Calu3 (cell line): ENCODE measurements at places on chromosomes 4 and X.

DNA sequence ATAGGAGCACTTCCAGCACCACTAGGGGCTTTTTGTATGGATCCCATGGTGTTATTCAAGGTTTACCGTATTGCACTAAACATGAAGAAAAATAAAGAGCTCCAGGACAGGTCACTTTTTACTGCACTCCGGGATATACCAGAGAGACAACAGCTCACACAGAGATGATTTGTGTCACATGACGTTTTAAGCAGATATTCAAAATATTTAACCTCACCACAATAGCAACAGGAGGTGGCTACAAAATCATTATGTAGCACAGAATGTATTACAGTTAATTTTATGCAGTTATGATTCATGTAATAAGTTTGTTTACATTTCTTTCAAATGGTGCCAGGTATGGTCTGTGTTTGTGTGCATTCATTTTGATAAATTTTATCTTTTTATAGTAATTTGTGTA, 100.6 kb downstream of the LUZP4 start:
- no peak for DNase-seq

DNA sequence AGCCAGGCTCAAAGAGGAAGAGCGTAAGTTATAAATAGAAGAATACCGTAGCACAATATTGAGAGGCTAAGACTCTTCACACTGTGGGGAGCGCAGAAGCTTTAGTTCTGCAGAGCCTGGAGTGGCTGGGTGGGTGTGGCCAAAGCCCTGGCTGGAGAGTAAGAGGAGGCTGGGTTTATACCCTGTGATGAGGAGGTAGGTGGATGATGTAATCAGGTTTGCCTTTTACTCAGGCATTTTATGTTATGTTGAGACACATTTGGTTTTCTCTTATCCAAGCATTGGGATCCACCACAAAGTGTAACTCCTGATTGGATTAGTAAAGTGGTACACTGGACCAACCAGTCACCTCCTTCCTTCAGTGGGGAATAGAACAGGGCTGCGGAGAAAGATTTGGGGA, 13.9 kb downstream of the CDS1 start:
- DNase-seq = peak; percentile 53

GRCh38 chr4:81682492-81682891, 210.8 kb upstream of the RASGEF1B start:
- DNase-seq = no peak

DNA sequence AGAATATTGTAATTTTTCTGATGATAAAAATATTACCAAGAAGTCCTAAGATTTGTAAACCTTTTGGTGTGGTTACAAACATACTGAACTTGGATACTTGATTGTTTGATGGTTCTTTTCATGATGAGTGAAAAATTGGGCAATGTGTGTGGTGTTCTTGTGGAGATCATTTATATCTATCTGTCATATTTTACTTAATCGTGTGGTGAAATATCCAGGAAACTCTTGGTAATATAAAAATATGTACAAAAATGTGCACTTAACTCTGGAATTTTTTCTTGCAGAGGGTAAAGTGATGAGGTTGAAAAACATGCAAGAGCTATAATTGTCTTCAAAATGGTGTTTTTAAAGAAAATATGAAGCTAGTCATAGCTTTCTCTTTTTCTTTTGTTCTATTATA, 2.8 kb downstream of the DCUN1D4 start:
- DNase-seq = no peak

DNA sequence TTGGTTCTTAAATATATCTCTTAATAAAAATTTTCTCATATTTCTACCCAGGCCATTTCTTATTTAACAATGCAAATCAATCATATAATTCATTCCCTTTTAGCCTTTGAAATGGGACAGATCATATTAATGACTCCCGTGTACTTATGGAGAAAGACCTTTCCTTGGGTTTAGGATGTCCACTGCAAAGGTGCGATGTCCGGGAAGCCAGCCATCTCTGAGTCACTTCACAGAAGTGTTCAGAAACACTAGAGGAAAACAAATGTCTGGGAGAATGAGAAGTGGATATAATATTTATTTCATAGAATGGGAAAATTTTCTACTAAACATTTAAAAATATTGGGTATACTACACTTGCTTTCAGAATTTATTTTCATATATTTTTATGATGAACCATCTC, 15.3 kb downstream of the INTU start:
- DNase-seq = no peak

DNA sequence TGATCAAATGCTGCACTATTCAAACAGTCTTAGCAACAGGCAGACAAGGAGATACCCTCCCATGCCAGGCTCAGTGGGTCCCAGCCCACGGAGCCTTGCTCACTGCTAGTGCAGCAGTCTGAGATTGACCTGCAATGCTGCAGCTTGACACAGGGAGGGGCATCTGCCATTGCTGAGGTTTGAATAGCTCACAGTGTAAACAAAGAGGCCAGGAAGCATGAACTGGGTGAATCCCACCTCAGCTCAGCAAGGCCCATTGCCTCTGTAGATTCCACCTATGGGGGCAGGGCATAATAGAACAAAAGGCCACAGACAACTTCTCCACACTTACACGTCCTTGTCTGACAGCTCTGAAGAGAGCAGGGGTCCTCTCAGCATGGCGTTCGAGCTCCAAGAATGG, 26.6 kb upstream of the ZXDB start:
- DNase-seq = no peak

GRCh38 chr4:56575820-56576429, 70.3 kb downstream of the ARL9 start:
- no peak for DNase-seq

- DNase-seq = peak; percentile 26
These were observed 730 bp downstream of the MANBA start for GRCh38 chr4:102759831-102760644.

DNA sequence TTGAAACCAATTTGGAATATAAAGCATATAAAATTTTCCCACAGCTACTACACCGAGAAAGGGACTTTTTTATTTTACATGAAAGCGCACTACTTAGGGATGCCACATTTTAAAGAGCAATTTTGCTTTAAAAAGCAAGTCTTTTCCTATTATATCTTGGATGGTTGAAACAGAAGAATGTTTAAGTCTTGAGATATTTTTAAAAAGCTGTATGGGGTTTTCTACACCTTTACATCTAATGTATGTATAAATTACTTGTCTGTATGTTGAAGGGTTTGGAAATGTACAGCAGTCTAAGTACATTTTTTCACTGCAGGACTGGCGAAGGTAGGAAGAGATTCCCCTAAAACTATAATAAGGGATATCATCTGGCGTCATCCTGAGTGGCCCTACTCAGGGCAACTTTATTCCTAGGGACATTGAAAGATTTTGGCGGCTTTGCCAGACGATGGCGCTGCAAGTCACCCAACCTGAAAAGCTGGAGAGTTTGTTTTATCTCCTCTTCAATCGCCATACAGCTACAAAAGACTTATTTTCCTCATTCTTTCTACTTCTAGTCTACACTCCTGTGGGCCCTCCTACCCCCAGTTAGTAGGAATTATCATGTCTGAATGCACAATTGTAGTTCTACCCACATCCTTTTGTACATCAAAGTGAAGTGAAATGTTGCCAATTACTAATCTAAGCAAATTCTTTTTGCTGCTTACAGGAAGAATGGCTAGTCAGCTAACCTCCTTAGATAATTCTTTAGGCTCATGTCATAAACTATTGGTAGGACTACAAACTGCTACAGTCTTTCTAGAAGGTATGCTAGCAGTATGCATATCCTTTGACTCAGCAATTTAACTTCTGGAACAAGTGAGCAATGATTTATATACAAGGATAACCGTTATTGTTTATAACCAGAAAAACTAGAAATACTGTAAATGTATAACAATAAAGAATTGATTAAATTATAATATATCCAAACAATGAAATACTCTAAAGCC, 782 bp upstream of the NEK1 start:
- peak; percentile 61 for DNase-seq

- no peak for DNase-seq
These were observed 622.1 kb downstream of the SPRY1 start for GRCh38 chr4:124018383-124019317.

GRCh38 chr4:81786063-81786763, 314.5 kb upstream of the RASGEF1B start:
- no peak for DNase-seq

DNA sequence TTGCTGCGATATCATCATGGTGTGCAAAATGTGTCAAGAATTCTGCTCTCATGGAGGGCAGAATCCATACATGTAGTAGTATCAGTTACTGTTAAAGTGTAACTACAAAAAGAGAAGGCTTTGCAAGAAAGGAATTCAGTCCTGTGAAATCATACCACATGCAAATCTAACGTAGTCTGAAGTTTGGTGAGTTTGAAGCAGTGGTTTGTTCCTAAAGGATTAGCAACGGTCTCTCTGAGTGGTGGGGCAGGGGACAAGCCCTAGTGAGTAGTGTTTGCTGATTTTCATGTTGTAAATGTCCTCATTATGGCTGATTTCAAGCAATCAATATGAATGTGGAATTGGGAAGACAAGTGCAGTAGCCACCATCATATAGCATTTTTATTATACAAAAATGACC, 47.1 kb upstream of the CLNK start:
- no peak for DNase-seq

GRCh38 chrX:30414144-30414543, 105.0 kb upstream of the NR0B1 start:
- peak; percentile 12 for DNase-seq

DNA sequence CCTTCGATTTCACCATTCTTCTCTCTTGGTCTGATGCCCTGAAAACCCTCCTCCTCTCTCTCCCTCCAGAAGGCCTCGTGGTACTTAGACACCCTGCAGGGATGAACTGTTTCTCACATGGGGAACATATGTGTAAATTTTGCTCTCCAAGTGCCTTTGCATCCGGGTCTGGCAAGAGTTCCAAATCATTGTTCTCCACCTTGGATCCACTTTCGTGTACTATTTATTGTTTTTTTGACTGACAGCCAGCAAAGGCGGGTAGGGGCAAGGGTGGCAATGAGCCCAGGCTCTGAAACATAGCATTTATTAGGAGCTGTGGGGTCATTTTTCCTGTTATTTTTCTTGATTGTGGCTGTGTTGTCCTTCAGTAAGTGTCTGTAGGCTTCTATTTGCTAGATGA, 81.7 kb downstream of the RTL5 start:
- no peak for DNase-seq

DNA sequence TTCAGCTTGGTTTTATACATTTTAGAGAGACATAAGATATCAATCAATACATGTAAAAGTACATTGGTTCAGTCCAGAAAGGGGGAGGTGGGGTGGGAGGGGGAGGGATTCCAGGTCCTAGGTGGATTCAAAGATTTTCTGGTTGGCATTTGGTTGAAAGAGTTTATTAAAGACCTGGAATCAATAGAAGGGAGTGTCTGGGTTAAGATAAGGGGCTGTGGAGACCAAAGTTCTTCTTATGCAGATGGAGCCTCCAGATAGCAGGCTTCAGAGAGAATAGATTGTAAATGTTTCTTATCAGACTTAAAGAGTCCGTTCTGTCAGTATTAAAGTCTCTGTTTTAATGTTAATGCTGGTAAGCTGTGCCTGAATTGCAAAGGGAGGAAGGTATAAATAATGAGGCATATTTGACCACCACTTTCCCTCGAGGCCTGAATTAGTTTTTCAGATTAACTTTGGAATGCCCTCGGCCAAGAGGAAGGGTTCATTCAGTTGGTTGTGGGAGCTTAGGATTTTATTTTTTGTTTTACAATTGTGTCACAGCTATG, 169.9 kb downstream of the AASDH start:
- DNase-seq = no peak

- DNase-seq = no peak
These were observed 44.3 kb downstream of the PRSS12 start for GRCh38 chr4:118308306-118309030.

GRCh38 chr4:100539706-100540105, 21.9 kb upstream of the EMCN start:
- no peak for DNase-seq

GRCh38 chr4:85807247-85807950, 332.4 kb downstream of the ARHGAP24 start:
- no peak for DNase-seq

DNA sequence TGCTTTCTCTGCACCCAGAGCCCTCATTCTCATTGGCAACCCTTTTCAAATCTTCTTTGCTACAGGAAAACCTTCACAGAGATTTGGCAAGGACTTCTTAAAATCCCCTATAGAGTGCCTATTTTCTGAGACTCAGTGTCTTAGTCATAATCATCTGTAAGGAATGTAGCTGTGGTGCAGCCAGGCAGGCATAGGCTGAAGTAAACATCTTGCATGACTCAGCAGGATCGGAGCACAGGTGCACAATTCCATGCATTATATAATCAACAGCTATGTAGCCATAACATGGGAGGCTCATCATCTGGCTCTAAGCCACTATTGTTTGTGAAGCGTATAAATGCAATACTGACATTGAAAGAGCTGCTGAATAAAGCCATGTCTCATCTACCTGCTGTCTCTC, 368.8 kb downstream of the MAGEE1 start:
- DNase-seq = no peak

DNA sequence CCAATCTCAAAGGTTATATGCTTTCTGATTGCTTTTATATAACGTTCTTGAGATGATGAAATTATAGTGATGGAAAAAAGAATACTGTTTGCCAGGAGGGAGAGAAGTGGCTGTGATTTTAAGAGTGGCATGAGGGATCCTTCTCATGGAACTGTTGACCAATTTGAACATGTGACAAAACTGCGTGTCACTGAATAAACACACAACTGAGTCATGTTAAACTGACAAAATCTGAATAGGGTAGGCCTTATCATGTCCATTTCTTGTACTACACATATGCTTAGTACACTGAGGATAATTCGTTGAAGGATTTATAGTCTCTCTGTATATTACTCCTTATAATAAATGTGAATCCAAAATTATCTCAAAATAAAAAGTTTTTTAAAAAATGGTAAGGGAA, 22.2 kb upstream of the HSPA4L start:
- no peak for DNase-seq

DNA sequence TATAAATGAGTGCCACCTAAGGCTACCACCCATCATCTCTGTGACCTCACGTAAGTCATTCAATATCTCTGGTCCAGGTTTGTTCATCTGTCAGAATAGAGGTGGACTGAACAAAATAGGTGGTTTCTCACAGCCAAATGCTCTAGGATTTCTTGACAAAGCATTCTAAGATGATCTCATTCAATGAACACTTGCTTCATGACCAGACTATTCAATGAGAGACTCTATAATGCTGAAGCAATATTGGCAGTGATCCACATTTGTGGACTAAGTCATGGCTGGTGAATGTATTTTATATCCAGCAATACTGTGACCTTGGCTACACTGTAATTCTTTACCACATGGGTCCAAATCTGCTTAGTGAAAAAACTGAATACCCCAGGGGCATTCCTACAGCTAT, 37.9 kb downstream of the LDB2 start:
- no peak for DNase-seq

DNA sequence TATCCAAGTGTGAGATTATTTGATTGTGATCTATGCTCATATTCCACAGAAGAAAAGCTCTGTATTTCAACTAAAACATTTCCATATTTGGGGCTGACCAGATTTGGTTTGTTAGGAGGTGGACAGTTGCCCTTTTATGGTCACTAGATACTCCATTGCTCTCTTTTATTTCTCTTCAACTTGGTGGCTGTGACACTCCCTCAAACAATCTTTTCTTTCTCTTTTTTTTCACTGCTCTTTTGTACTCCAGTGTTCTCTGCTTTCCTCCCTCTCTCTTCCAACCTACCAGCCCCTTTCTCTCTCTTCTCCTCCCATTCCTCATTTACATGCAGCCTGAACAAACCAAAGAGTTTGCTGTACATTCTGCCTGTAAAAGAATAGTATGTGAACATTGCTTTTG, 48.8 kb downstream of the RBPJ start:
- no peak for DNase-seq
